ENCODE measurements at places on chromosomes 16 and 17.
A peak's percentile ranks its signal among the peaks of the same experiment; 100 is the strongest.

DNA sequence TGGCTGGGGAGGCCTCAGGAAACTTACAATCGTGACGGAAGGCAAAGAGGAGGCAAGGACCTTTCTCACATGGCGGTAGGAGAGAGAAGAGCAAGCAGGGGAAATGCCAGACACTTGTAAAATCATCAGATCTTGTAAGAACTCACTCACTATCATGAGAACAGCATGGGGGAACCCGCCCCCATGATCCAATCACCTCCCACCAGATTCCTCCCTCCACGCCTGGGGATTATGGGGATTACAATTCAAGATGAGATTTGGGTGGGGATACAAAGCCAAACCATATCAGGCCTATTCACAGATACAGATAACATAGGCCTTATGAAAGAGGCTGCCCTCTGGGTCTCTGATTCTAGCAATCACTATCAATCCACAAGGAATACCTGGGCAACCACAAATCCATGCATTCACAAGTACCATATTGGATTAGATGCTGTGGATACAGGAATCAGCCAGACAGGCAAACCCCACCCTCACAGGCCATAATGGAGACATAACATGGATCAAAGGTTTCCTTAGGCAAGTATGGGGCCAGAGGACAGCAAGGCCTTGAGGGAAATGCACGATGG lies 284.9 kb downstream of the SOX9 start:
- no peak for DNase-seq

DNA sequence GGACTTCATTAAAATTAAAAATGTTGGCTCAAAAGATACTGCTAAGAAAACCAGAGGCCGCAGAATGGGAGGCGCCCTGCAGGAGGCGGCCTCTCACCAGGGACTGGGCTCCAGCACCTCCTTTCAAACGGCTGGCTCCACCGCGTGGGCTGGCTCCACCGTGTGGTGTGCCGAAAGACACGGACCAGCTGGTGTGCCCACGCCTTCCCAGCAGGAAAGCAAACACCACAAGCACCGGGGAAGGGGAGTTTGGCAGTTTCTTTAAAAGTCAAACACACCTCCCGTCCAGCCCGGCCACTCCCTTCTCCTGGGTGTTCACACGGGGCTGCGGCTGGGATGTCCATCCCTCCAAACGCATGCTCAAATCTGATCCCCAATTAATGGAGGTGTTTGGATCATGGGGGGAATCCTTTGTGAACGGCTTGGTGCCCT lies 13.9 kb downstream of the HAGH start:
- DNase-seq, result peak; percentile 68

DNA sequence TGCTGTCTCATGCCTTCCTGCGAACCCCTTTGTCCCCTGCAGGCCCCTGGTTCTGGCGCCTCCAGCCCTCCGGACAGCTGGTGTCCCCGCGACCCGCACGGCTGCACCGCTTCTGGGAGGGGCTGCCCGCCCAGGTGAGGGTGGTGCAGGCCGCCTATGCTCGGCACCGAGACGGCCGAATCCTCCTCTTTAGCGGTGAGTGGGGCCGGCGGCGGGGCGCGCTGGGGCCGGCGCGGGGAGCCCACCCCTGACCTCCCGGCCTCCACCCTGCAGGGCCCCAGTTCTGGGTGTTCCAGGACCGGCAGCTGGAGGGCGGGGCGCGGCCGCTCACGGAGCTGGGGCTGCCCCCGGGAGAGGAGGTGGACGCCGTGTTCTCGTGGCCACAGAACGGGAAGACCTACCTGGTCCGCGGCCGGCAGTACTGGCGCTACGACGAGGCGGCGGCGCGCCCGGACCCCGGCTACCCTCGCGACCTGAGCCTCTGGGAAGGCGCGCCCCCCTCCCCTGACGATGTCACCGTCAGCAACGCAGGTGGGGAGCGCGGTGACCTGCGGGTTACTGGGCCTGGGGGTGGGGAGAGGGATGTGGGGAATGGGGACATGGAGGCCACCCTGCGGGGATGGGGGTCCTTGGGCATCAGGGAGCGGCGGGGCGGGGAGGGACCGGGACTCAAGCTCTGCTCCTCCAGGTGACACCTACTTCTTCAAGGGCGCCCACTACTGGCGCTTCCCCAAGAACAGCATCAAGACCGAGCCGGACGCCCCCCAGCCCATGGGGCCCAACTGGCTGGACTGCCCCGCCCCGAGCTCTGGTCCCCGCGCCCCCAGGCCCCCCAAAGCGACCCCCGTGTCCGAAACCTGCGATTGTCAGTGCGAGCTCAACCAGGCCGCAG lies 7.1 kb upstream of the IL32 start:
- DNase-seq, result peak; percentile 85

DNA sequence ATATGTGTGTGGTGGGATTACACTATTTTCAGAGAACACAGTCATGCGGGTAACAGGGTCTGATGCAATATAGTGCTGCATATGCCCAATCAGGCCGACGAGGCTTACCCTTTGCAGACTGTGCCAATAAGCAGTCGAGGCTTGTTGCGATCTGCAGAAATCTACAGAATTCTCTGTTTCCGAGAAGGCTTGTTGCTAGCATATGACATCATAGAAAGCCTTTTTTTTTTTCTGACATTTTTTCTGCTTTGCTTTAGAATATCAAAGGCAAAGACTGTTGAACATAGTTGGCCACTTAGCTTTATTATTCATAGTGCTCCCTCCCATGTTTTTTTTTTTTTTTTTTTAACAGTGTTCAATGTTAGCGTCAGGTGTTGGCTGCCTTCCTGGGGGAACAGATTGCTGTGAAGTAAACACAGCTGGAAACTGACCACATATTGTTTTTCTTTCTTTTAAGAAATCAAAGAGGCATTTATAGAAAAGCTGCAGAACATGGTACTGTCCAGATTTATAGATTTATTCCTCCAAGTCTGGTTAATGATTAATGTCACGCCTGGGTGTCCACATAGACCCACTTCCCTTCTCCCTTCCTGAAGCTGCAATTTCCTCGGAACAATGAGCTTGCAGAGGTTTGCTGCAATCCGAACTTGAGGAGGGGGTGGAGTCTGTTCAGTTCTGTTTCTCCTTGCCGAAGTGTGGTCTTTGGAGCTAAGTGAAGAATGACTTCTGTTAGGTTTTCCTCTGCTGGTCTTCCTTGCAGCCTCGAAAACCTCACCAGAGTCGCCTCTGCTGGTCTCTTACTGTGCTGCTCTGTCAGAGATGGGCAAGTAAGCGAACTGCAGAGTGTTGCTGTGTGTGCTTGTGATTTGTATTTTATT lies 87.3 kb downstream of the MAP2K6 start:
- DNase-seq, result peak; percentile 66

- no peak for DNase-seq
Measured at GRCh38 chr16:89275837-89276720, 58.6 kb downstream of the ZNF778 start.

GRCh38 chr16:66342294-66342900 lies 24.1 kb upstream of the CDH5 start:
- DNase-seq, result peak; percentile 66

DNA sequence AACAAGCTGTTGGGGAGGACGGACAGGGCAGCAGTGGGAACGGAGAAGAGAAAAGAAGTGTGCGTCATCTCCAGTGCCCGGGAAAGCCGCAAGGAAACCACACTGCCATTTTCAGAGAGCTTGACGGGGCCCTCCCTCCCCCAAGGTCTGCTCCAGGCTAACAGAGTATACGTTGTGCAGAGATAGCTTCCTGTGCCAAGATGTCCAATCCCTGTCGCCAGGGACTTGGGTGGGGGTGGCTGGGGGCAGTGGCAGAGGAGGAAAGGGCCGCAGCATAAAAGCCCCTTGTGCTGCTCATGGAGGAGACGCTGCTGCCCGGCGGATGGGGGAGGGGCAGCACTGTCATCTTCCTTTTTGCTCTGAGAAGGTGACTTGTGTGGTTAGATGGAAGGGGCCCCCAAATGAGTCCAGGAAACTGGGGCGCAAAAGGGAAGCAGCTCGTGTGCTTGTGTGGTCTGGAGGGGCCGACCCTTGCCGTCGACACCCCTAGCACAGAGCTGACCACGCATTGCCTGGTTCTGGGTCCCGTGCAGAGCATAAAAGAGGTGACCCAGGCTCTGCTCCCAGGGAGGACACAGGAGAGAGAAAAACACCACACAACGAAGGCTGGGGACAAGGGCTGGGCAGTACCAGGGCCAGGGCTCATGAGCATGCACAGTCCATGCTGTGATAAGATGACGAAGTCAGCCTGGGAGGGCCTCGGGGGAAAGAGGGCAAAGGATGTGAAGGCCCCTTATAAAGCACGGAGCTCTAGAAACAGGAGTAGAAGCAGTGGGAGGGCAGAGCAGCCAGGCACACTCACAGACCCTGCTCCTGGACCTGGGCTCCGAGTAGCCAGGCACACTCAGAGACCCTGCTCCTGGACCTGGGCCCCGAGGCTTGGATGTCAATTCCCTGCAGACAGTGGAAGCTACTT lies 372.7 kb downstream of the SLC39A11 start:
- no peak for DNase-seq
